ENCODE measurements at places on chromosomes 3 and 15. TPM values are rescaled to one million over a fixed set of nuclear protein-coding genes. Genes with fewer than 3 reads are reported as not detected.

Gene PCSK6
- total RNA-seq: 7.3 TPM

Gene MB21D2
- 21.2 TPM for total RNA-seq

Gene ROPN1
- total RNA-seq: not detected

Gene EPHB3
- 0.92 TPM for total RNA-seq

Gene ISL2
- total RNA-seq: 0.69 TPM

Gene CCR9
- total RNA-seq: 0.17 TPM

- no peak for DNase-seq
Observed at GRCh38 chr15:77759896-77760592, 127.3 kb upstream of the LINGO1 start.

- DNase-seq: no peak
Observed at GRCh38 chr3:126049289-126050049, 34.5 kb downstream of the SLC41A3 start.

DNA sequence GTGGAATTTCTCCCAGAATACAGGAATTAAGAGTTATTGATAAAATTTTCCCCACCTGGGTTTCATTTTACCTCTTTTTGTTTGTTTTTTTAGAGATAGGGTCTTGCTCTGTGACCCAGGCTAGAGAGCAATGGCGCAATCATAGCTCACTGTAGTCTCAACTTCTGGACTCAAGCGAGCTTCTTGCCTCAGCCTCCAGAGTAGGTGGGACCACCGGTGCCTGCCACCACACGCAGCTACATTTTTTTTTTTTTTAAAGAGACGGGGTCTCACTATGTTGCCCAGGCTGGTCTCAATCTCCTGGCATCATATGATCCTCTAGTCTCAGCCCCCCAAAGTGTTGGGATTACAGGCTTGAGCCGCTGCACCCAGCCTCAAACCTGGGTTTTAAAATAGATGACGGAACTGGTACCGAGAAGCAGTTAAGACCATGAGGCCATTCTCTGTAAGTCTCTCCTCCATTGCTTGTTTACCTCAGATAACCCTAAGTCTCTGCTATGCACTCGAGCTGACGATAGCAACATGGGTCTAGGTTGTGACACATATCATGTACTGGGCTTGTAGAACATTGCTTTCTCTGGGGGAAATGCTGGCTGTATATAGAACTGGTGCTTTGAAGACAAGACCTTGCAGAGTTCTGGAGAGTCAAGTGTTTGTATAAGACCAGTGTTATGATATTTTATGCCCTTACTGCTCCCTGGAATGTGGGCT is 16.4 kb downstream of the ETV5 start:
- DNase-seq: no peak

DNA sequence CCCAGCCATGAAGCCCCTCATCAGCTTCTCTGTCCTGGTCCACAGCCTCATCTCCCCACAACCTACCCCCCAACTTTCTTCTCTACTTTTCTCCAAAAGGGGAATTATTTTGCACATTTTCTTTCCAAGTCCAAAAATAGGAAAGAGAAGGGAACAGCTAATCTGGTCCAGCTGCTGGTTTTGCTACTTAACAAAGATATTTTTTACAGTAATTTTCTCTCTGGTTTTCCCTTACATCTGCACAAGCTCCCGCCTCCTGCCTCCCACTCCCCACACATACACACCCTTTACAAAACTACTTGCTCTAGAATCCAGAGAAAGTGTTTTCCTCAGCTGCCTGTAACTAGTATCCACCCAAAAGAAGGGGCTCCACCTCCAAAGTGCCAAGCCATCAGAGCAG is 177.2 kb downstream of the POLR2M start:
- no peak for DNase-seq

- DNase-seq: no peak
Observed at GRCh38 chr15:85063522-85064079, 81.9 kb downstream of the PDE8A start.

DNA sequence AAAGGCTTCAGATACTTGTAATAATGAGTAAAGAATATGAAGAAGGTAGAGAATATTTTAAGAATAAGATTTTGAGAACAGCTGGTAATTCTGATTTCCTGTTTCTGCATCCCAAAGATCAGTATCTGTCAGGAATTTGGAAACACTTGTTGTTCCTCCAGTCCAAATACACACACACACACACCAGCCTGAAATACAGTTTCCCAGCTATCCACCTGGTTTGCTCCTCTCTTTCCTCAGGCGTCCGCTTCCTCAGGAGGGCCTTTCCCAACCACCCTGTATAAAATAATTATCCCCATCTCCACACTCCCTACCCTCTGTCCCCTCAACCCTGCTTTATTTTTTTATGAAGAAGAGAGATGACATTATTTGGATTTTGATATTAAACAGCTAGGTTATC is 2.0 kb upstream of the FSIP1 start:
- DNase-seq: no peak

GRCh38 chr15:69031013-69032001 is 16.8 kb downstream of the NOX5 start:
- DNase-seq: no peak

DNA sequence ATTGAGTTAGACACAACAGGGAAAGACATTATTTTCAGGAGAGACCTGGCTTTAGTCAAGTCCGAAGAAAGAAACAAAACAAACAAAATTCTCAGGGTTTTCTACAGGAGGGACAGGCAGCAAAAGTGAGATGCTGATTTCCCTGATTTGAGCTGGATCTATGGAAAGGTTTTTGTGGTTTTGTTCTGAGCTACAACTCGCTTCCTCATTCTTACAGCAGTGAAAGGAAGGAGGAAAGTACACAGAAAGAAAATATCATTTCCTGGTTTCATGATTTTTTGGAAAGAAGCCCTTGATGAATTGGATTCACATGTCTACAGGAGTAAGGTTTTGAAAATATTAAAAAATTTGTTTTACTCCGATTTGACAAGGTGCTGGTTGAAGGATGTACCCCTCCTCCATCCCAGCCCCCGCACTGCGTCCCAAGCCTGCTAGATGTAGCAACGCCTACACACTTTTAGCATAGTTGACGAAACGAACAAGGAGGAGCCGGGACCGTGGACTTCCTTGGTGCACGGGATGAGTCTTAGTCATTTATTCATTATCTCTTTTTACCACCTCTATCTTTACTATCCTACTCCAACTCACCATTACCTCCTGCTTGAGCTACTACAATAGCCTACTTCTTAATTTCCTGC is 10.8 kb downstream of the PRICKLE2 start:
- DNase-seq: no peak

GRCh38 chr3:151315136-151315535 is 1.5 kb downstream of the GPR87 start:
- no peak for DNase-seq

- no peak for DNase-seq
Observed at GRCh38 chr15:98131924-98132323, 171.4 kb downstream of the ARRDC4 start.

DNA sequence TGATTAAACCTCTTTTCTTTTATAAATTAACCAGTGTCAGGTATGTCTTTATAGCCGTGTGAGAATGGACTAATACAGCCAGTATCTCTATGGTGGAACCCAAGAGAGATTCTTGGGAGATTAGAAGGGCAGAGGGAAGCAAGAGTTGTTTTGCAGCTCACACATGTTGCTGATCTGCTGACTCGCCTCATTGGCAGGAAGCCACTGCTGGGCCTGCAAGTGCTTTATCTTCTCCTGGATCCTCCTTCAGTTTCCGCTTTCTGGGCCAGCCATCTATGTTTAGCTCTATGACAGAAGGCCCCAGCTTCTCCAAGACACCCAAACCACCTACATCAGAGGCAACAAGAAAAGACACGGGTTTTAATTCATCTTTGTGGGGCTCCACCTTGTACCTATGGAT is 23.4 kb upstream of the GALNT15 start:
- no peak for DNase-seq

DNA sequence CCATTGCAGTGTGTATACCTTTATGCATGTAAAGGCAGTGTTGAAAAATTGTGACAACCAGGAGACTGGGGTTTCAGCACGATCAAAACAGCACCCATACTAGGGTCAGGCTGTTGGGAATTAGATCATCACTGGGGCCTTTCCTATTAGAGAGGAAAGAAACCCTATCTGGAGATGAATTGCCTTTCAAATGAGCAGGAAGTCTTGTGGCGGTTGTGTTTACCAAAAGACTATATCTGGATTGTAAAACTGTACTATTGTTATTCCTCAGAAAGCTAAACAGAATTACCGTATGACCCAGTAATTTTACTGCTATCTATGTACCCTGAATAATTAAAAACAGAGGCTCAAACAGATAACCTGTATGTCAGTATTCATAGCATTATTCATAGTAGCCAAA is 10.1 kb downstream of the UBE2E1 start:
- DNase-seq: no peak

DNA sequence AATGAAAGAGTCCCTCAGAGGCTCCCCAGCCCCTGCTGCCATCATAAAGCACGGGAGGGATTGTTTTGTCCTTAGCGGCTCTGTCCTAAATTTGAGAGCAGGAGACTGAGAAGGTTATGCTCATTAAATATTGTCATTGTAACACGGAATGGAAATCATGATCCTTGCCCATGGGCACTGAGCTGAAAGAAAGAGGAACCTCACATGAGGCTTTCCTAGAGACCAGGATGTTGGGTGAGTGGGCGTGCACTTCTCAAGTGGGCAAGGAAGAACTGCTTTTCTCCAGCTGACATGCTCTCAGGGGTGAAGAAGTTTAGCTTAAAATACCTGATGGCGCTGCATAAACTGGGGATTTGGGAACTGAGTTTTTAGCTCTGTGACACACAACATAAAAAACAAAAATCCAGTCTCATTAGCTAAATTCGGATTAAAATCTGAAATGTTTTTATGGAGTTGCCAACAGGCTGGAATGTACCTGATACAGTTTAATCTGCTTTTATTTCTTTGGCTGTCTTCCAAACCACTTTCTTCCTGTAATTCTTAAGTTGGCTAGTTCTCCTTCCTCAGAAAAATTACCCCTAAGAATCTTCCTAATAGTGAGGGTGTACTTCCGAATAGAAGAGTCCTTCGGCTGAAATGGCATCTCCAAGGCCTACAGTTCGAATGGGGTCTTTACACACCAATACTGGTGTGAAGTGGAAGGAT is 31.7 kb downstream of the ADPGK start:
- no peak for DNase-seq

GRCh38 chr3:151345859-151346258 is 16.5 kb upstream of the P2RY13 start:
- no peak for DNase-seq

DNA sequence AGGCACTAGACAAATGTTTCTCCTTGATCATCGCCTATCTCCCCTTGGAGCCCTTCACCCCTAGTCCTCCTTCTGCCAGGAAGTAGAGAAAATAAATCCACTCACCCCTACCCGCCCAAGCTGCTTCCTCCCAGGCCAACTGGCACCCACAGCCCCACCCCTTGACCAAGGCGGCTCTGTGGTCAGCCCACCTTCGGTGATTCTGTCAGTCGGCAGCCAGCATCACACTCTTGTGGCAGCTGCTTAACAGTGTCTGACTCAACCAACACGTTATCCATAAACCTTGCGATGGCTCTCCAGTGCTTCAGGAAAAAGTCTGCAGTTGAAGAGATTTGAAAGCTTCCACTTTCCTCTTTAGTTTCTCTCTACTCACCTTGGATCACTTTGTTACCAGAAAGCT is 7.6 kb downstream of the SHF start:
- DNase-seq: no peak
